ENCODE measurements at places on chromosomes 4 and X.

DNA sequence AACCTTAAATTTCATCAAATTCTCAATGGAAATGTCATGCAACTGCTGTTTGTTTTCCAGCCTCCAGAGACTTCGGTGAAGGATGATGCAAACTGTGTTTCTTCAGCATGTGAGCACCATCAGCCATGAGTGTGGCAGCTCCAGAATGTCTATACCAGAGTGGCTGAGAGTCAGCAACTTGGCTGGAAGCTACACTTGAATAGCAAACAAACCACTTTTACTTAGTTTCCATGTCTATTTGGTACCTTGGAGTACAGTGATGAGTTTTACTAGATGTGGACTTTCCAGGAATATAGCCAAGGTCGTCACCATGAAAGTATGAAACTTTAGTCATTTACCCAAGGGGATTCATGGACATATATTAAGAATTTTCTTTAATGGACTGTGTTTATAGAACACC is 4.3 kb upstream of the IL21 start:
- no peak for DNase-seq

GRCh38 chr4:4664234-4664633 is 122.4 kb upstream of the STX18 start:
- no peak for DNase-seq

GRCh38 chr4:2820216-2820982 is 23.2 kb upstream of the ADD1 start:
- no peak for DNase-seq

- DNase-seq = no peak
Measured at GRCh38 chr4:105936901-105937300, 41.6 kb downstream of the NPNT start.

GRCh38 chr4:102503831-102504786 is 3.0 kb downstream of the NFKB1 start:
- no peak for DNase-seq

- no peak for DNase-seq
Measured at GRCh38 chr4:762211-763190, 56.9 kb downstream of the PCGF3 start.

DNA sequence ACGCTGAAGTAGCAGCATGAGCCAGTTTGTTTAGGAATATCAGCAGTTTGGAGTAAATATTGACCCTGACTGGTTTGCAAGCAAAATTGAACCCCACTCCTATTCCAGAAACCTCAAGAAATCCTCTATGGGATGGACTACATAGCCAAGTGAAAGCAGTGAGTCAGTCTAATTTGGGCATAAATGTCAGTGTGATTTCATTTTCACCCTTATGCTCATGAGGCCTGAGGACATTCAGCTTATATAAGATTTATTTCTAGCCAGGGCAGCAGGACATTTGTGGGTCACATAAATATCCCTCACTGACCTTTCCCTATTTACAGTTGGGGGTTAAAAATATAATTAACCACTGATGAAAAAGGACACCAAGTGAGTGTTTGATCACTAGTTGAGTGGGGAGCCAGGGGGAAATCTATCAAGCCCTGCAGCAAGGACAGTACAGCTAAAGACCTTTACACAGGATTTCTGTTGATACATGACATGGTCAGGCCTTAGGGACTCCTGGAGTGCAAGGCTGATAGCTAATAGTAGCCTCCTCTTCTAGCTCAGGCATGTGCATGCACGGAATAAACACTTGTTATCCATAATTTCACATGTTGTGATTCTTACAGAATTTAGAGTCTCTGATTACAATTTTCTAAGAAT is 996.9 kb upstream of the GRIA3 start:
- DNase-seq = no peak

DNA sequence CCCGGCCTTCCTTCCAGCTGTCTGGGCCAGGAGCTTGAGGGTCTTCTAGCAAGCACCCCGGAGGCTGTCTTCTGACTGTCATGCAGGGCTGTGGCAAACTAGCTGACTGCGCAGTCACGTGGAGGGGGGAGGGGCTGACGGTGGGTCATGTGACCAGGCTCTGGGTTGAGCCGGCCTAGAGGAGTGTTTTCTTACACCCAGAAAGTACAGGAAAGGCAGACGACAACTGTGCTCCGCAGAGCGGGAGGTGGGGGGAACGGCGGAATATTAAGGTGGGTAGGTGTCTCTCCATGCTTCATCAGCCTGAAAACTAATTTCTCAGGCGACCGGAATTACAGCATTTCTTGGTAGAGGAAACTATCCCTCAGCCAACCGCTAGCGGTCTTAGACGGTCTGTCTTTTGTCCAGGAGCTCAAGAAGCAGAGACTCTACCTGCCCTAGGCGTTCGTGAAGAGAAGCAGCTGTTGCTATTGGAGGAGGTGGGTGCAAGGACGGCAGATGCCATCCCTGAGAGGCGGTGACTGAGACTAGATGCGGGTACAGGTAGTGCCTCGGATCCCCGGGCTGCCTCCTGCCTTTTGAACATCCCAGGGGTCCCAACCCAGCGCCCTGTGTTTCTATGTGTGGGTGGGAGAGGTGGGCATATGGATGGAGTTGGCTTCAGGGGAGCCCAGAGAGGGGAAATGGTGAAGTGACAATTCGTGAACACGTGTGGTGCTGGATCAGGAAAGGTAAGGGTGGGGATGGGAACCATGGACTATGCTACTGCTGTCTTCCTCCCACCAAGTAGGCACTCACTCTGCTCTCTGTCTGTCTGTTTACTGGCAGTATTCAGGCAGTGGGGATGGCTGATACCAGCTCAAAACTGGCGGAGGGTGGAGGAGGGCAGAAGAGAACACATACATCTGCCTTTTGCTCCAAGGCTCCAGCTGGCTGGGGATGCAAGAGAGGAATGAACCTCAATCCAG is 8.8 kb downstream of the GPRASP1 start:
- DNase-seq = peak; percentile 37

- no peak for DNase-seq
Measured at GRCh38 chrX:5748586-5749150, 480.0 kb downstream of the NLGN4X start.

DNA sequence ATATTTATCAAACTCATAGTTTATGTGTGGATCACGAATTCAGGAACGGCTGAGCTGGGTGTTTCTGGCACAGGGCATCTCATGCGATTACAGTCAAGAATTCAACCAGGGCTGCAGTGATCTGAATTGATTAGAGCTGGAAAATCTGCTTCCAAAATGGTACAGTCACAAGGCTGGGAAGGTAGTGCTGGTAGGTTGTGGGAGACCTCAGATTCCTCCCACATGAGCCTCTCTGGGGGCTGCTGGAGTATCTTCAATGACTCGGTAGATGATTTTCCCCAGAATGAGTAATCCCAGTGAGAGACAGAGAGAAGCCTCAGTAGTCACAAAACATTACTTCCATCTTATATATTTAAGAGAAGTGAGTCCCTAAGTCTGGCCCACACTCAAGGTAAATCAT is 36.2 kb upstream of the PRDX4 start:
- DNase-seq = no peak

DNA sequence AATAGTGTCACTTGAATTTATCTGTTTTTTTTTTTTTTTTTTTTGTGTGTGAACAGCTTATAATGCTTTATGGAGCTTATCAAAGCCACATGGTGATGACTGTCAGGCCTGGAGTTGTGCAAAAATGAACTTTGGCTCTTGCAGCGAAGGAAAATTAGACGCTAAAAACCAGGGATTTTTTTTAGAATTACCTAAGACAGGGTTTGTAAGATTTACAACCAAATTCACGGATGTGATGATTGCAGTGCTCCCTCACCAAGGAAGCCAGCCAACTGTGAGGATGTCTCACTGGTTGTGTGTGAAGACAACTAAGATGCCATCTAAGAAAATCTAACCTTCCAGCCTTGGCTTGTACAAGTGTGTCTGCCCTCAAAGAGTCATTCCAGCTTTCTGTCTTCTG is 127.1 kb upstream of the SLC4A4 start:
- no peak for DNase-seq

DNA sequence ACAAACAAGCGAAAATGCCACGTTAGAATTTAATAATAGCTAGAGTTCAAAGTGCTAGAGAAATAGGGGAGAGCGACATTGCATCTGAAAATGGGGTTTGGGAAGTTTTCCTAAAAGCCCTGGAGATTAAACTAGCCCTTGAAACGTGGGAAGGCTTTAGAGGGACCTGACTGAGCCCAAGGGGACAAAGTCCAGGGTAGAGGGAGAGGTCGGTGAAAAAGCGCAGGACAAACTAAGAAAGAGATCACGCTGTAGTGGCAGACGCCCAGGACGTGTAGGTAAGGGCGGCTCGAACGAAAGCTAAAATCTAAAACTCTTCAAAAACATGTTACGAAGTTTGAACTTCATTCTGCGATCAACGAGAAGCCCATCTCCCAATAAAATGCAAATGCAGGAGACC is 1.1 kb upstream of the ATP11C start:
- DNase-seq = no peak

DNA sequence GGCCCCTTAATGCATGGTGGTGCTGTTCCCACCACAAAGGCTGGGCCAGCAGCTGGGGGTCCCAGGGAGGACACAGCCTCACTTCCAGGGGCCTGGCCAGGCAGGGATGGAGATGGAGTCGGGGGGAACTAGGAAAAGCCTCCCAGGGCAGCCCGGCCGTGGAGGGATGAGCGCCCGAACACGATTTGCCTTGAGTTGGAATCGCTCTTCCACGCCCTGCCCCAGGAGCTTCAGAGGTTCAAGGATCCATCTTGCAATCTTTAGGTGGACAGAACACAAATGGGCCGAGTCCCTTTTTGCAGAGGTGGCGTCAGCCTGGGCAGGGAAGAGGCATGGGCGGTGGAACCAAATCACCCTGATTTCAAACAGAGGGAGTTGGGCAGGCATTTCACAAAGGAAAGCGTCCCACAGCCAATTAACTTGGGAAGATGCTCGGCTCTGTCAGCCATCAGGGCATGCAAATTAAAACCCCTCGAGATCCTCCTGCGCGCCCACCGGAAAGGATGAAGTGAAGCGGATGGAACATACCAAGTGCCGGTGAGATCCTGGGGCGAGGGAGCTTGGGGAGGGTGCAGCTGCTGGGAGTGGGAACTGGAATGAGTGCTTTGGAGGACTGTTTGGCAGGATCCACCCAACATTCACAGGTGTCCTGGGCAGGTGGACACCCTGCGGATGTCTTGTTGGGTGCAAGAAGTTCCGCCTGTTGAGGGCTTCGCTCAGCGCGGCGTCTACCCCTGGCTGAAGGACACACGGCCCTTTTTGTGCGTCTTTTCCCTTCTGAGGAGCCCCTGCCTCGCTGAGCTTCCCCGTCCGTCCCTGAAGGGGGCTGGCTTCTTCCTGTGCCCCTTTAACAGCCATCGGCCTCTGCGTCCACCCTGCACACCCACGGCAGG is 75.7 kb downstream of the HTRA3 start:
- no peak for DNase-seq

DNA sequence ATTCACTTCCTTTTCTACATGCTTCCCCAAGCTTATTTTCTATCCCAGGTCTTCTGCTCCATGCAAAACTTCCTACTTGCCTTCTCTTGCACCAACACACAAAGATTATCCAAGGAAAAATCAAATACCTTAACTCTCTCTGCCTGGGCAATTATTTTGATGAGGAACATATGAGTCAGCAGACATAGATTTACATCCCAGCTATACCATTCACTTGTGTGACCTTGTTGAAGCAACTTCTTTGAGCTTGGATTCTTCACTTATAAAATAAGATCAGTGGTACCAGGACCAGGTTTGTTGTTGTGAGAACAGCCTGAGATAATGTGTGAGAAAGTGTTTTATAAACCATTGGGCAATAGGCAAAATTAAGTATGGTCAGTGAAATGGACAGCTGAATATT is 39.1 kb upstream of the TMEM192 start:
- DNase-seq = no peak

DNA sequence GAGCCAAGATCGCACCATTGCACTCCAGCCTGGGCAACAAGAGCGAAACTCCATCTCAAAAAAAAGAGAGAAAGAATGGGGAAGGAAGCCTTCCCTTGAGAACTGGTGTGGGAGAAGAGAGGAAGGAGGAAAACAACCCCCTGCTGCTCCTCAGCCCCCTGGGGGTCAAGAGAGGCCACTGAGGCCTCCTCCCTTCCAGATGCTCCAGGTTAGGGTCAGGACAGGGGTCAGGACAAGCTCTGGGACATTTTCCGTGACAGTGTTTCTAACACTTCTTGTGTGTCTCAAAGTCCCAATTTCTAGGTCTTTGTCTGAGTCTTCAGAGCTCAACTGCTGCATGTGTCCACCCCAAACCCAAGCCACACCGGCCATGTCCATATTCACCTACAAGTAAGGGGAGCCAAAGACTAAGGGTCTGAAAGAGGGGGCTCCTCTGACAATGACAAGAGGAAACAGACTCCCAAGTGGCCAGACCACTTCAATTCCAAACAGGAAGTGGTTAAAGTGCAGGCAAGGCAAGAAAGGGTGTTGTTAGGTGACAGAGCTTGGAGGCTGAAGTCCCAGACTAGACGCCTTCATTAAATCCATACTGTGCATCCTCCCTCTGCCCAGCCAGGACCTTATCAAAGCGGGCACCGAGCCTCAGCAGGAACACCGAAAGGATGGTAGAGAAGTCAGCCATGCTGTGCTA is 8.3 kb downstream of the L1CAM start:
- no peak for DNase-seq

DNA sequence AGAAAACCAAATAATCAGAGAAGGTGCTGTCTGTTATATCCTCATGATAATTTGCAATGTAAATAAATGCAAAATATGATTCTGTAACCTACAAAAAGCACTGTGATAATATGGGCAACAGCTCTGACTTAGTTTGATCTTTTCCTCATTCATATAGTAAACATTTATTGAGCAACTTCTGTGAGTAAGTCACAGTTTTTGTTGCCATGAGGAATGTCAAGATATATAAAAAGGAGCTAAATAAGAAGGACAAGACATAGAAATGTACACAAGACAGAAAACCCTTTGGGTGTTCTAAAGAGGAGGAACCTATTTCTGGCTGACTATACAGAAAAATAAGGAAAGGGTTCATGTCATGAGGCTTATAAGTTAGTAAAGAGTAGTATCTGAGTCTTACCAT is 44.3 kb downstream of the ARSJ start:
- DNase-seq = no peak

GRCh38 chr4:161949946-161950725 is 213.7 kb downstream of the FSTL5 start:
- DNase-seq = no peak

- no peak for DNase-seq
Measured at GRCh38 chr4:176090115-176090514, 24.5 kb downstream of the WDR17 start.

- no peak for DNase-seq
Measured at GRCh38 chr4:88511236-88511635, 12.3 kb downstream of the PYURF start.

DNA sequence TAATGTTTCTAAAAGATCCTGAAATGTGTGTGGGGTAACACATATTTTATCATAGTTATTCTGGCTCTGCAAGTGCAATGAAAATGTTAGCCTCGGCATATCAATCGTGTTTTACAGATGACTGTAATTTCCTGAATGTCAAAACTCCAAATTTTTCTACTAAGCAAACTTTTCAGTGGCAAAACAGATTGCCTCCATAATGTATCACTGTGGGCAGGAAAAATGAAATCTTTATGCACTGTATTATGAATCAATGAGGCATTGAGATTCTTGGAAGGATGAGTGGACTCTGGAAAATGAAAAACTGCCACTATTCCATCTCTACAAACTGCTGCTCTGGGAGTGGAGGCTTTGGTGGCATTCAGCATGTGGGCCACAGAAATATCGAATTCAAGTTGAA is 160.1 kb upstream of the MBNL3 start:
- DNase-seq = no peak
